ENCODE measurements at places on chromosomes 6 and 20.

- no peak for DNase-seq
These were observed 37.6 kb downstream of the NKAIN2 start for GRCh38 chr6:123841067-123841896.

- no peak for DNase-seq
These were observed 4.5 kb upstream of the COL9A3 start for GRCh38 chr20:62812181-62812906.

GRCh38 chr20:59455402-59456341, 148.7 kb upstream of the PHACTR3 start:
- no peak for DNase-seq

DNA sequence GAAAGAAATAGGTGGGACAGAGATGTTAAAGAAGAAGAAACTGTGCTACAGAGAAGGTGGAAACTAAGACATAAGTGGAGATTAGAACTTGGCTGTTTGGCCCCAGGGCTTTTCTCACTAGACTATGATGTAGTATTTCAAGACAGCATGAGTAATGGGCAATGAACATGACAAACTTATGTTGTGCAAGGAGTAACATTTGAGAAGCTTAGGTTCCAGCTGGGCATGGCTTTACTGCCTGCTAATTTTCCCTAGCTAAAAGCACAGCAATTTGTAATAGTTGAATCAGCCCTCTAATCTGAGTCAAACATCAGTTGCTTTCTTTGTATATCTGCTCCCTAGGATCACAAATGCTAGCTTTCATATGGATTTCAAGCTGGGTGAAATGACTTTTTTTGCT, 294.3 kb upstream of the BMP2 start:
- DNase-seq = no peak

DNA sequence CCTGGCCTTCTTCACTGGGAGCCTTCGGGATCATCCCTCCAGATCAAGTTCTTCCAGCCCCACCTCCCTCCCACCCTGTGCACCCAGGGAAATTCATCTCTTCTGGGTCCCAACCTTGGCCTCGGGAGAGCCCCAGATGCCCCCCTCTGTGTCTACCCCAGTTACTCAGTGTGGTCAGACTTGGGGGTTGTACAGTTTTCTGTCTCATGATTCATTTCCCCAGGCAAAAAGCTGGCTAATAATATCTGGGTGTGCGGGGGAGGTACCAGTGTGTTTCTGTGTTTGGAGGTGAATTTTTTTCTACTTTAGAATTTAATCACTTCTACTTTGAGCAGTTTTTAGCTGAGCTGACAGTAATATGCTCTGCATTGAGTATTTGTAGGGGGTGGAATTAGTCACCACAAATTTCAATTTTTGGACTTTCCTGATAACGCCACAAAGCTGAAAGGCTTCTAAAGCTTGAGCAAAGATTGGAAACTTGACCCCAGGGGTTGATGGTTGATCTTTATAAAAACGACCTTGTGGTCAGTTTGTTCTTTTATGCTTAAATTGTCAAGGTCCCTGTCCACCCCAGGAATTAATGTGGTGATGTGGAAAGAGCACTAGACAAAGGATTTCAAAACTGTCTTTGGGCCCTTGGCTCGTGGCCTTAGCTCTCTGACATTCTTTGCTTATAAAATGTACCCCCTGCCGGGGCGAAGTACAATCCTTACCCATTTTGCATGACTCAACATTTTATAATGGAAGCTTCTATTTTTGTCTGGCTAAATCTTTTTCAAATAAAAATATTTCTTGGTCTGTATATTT, 284.7 kb upstream of the TAB2 start:
- DNase-seq = peak; percentile 83

- DNase-seq = no peak
These were observed 39.6 kb upstream of the NOX3 start for GRCh38 chr6:155495011-155495768.

- peak; percentile 53 for DNase-seq
These were observed 10.6 kb downstream of the TAAR1 start for GRCh38 chr6:132648356-132648755.

GRCh38 chr20:7415427-7415826, 524.8 kb downstream of the HAO1 start:
- DNase-seq = no peak

DNA sequence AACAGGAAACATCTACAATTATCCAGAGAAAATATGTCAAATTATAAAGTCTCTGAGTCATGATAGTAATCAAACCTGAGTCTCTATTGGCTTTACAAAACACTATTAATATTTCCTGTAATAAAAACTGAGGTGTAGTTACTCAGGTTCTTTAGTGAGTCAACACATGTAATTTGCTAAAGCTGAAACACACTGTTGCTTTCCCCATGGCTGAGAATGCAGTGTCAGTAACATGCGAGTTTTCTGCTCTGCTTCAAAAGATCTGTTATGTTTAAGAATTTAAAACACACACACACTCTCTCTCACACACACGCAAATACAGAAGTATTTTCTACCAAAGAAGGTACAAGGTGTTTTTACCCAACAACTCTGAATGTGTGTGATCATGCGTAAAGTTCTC, 38.6 kb downstream of the ATXN1 start:
- DNase-seq = no peak

DNA sequence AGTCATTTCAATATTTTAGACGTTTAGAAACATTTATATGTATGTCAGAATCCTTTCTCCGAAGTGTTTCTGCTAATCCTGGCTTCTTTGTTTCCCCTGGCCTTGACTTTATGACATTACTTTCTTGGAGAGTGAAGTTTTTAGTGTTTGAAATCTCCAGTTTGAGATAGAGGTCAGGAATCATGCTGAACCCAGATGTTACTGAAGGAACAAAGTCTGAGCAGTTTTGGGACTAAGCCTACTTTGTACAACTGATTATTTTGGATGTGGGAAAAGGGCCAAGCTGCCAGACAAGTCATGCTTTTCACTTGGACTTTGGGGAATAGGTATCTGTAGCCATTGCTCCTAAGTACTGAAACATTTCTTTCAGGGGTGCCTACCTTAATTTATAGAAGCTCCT, 2.3 kb downstream of the RNF144B start:
- DNase-seq = no peak
